ENCODE measurements at places on chromosomes 7 and 10.
A peak's percentile ranks its signal among the peaks of the same experiment; 100 is the strongest.

- DNase-seq = no peak
These were observed 20.5 kb downstream of the FBH1 start for GRCh38 chr10:5910323-5911100.

- no peak for DNase-seq
These were observed 21.0 kb upstream of the TSPAN33 start for GRCh38 chr7:129123510-129123857.

DNA sequence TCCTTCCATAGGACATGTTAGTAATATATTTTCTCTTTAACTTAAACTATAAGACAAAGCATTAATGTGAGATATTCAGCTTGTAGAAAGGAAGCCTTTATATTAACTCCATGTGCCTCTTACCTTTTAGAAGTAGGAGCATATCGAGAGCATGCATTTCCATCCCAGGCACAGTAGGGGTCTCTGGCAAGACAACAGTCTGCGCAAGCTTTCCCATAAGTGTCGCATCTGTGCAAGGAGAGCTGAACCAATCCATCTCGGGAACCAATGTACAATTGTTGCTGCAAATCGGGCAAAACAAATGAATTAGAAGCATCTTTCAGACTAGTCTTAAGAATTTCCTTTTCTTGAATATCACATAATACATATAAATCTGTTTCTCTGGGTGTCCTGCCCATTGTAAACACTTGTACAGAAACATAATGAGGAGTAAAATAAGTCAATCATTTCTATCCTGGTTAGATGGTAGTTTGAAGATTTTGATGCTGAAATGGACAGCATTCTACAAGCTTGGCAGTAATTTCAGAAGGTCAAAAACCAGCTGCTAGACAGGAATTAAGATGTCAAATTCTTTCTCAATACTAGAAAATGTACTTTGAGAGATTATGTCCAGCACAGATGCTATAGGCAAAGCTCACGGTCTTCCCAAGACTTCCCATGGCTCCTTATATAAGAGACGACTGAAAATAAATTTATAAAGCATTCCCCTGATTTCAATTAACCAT is 171.8 kb downstream of the SEMA3D start:
- DNase-seq = peak; percentile 71

- DNase-seq = no peak
These were observed 109.4 kb downstream of the MAD1L1 start for GRCh38 chr7:2123360-2123759.

DNA sequence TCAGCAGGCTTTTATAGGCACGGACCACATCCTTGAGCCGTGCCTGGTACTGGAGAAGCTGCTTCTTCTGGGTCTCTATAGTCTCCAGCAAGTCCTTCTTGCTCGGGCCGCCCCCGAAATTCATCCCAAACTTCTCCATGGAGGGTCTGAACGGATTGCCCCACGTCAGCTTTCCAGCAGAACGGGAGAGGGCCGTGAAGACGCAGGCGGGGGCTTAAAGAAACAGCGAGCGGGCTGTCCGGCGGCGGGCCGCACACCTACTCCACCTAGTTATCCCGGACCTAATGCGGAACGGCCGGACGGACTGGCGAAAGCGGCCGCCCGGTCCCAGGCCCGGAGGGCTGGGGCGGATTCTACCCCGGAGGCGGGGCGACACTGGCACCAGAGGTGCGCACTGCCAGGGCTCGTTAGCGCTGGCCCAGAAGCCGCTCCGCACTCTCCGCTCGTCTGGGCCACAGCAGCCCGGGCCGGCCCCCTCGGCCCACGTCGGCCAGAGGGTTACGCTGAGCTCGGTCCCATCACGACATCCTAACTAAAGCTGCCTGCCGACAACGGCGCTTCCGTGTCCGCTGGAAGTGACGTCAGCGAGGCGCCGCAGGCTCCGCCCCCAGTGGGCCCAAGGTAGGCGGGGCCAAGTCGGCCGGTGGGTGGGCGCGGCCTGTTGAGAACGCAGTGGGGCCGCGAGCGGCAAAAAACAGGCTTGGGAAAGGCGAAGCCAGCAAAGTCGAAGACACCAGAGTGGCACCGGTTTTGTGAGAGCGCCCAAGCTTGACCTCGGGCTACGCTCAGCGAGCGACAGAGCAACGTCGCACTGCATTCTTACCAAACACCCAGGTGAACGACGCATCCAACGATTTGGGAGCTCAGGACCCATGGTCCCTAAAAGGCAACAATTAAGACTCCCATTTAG is at the start of gene GCC1:
TSS of gene GCC1 (minus strand) at position 553 of the 910 bp plus-strand sequence. CDS start at position 139, 414 bp downstream.
- DNase-seq = peak; percentile 86

DNA sequence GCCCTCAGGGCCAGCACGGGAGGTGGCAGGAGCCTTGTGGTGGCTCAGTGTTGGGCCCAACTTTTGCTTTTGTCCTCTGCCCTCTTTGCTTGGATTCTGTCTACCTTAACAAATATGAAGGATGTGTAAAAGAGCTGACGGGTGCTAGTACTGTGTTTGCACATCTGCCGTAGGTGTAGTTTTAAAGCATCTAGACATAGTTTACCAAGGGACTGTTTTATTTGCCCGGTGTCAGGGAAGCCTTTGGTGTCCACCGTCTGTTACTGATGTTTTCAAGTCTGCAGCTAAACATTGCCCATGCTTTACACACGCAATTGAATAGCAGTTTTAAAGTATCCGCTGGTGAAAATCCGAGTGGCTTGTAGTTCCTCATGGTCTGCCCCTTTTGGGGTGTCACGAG is 87.8 kb downstream of the DYNC2I1 start:
- DNase-seq = no peak

- DNase-seq = no peak
These were observed 178.0 kb downstream of the NPSR1 start for GRCh38 chr7:34835901-34836600.

DNA sequence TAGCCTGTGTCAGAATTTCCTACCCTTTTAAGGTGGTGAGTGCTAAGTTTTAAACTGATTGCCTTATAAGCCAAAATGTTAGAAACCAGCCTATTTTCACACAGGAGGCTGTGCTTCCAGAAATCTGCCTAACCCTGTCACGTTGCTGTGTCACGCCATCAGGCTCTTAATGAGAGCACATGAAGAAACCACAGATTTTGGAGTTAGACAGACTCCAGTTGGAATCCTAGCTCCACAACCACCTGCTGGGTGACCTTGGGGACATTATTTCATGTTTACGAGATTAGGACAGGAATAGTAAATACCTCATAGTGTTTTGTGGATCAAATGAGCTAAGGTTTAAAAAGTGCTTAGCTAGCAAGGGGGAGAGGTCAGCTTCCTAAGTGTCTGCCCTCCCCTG is 321.8 kb downstream of the DPP6 start:
- DNase-seq = no peak

GRCh38 chr10:16787361-16787791 is 29.8 kb downstream of the RSU1 start:
- DNase-seq = no peak

DNA sequence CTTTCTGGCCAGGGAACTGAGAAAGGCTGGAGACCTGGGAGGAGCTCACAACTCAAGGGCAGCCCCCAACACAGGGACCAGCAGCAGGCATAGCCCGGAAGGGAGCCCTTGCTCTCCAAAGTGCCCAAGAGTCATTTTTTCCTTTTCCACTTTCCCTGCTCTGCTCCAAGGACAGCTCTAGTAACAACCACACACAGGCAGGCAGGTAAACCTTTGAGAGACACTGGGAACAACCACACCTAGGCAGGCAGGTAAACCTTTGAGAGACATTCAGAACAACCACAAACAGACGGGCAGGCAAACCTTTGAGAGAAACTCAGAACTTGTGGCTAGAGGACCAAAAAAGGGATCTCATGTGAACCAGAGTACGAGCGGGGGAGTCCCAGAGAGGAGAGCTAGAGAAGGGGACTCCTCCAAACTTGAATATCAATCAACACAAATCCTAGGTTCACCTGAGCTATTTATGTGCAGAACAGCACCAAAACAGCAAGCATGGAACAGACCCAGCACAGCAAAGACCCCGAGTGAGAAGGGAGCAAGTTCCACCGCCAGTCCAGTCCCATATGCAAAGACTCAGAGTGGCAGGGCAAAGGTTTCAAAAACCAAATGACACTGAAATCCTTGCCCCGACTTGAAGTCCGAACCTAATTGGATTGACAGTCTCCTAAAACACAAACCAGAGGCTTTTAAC is 33.6 kb upstream of the GUSB start:
- DNase-seq = no peak

GRCh38 chr10:100807241-100807951 is 62.0 kb downstream of the PAX2 start:
- DNase-seq = no peak

GRCh38 chr10:71426058-71426605 is 29.4 kb downstream of the CDH23 start:
- no peak for DNase-seq

DNA sequence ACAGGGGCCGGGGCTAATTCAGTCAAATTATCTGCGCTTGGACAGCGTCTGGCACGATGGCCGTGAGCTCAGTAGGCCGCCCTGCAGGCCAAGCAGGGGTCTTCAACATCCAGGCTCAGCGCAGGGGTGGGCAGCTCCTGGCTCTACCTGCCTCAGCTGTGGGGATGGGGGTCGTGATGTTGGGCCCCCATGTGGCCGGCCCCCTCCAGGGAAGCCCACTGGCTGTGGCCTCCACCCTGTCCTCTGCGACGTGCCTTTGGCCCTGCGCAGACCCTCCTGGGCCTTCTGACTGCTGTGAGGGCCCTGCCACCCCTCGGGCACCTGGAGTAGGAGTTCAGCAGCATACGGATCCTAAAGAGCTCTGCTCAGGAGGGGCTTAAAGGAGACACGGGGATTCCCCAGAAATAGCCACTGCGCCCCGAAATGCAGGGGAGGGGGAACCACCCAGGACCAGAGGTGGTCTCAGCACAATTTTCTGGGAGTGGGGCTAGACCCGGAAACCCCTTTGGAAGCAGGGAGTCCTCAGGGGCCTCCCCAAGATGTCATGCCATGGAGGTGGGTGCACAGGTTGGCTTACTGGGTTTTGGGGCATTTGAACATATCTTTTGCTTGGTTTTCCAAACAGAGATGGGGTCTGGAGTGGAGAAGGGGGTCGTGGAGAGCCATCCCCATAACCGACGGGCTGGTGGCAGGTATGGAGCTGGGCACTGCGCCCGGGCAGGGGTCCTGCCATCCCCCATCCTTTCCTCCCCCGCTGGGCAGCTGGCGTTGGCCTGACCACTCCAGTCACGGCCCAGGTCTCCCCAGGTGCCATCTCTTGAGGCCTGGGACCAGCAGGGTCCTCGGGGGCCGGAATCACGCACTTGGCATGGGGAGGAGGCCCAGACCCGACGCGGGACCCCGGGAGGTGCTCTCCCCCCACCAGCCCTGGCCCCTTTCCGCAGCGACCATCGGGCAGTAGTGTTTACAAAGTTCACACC is 4.0 kb upstream of the ADAP1 start:
- no peak for DNase-seq

GRCh38 chr7:27933671-27934565 is 194.0 kb downstream of the TAX1BP1 start:
- DNase-seq = no peak

DNA sequence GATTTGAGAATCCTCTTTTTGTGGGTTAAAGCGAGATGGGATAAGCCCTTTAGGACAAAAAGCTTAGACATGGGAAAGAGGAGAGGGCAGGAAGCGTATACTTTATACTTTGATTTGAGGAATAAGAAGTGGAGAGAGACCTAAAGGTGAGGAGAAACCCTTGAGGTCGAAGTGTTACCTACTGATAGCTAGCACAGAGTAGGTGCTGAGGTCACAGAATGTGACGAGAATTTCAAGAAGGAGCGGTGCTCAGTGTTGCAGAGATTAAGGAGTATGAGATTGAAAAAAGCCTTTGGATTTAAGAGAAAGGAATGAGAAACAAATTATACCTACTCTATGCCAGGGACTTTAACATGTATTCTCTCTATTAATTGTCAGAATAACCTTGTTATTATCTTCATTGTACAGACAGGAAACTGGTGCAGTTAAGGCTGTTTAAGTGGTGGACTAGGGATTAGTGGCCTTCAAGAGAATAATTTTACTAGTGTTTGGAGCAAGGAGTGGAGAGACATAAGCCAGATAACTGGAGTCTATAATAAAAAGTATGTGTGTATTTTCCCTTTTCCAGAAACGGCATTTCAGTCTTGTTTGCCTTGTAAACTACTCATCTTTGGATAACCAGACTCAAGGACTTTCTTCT is 8.8 kb downstream of the CAPZA2 start:
- DNase-seq = no peak

DNA sequence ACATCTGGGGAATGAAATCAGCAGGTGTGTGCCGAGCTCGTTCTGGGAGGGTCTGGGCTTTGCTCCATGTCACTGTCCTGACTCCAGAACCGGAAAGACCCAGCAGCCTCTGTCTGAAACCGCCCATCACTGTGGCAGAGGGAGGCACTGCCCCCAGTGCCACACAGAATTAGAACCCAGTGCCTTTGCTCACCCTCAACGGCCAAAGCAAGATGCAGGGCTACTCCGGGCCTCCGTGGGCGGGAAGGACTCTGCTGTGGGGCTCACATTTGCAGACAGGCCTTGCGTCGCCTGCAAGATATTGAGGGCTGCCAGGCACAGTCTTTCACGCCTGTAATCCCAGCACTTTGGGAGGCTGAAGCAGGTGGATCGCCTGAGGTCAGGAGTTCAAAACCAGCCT is 219.2 kb upstream of the PPP2R2D start:
- DNase-seq = no peak

DNA sequence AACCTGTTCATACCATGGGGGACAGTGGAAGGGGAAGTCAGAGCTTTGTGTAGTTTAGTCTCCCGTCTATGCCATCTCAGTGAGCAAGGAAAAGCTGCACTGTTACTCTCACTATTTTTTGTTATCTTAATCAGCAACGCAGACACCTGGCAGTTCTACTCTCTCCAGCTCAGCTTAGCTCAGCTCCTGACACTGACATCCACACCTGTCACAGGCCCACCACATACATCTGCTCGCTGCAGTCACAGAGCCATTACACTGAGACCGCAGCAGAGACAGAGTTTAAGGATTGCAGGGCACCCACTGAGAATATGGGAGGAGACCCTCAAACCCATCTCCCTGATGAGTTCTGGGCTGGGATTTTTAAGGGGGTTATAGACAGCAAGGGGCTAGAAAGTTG is 257.3 kb upstream of the AKR1E2 start:
- DNase-seq = peak; percentile 19

DNA sequence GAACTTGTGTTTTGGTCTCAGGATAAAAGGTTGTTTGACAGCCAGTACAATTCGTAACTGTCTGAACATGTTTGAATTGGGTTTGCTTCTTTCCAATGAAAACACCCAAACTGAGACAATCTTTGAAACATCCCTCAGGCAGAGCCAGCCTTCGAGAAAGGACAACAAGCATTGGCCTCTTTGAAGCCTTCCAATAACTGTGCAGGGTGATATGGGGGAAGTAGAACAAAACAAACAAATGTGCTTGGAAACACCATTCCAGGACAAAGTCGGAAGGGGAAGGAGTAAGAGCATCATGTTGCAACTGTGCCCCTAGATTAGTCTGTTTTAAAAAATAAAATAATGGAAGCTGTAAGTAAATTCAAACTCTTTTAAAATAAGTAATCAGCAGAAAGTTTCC is 39.5 kb downstream of the IL2RA start:
- no peak for DNase-seq

GRCh38 chr7:27112955-27113949 is 10.8 kb upstream of the HOXA2 start:
- peak; percentile 80 for DNase-seq

GRCh38 chr7:120617275-120617674 is 240.7 kb downstream of the TSPAN12 start:
- DNase-seq = no peak
